ENCODE measurements at places on chromosomes 2 and 18.
A peak's percentile ranks its signal among the peaks of the same experiment; 100 is the strongest.

- H3K4me1 ChIP-seq: peaks cover 9% of the 10 kb centered on the region
- no peak overlapping the region for H3K27ac ChIP-seq
- peaks cover 72% of the 10 kb centered on the region for H3K27me3 ChIP-seq
- H3K36me3 ChIP-seq: no peaks in the 10 kb centered on the region
- H3K4me3 ChIP-seq: no peak overlapping the region
- DNase-seq: no peak
Observed at GRCh38 chr2:10961490-10961875, 49.7 kb downstream of the KCNF1 start.

DNA sequence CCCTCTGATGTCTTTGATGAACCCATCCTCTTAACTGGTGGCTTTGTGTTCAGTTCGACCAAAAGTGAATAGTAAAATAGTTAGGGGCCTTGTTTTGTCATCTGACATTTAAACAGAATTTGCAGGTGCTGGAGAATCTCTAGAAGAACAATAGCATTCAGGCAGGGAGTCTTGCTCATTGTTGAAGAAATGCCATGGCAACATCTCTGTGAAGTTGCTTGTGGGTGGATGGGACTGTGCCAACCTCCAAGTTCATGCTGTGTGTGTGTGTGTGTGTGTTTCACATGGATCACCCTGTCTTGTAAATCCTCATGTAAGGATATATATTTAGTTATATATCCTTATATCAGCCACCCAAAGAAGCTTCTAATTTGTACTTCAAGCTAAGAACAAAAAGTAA lies 66.7 kb downstream of the SKA1 start:
- no peaks in the 10 kb centered on the region for H3K4me1 ChIP-seq
- no peak for DNase-seq

GRCh38 chr2:59449274-59449673 lies 1104.2 kb downstream of the BCL11A start:
- peak; percentile 51 for DNase-seq
- no peaks in the 10 kb centered on the region for H3K36me3 ChIP-seq
- no peak overlapping the region for H3K27ac ChIP-seq
- H3K27me3 ChIP-seq: no peaks in the 10 kb centered on the region
- H3K4me1 ChIP-seq: no peaks in the 10 kb centered on the region

- DNase-seq: no peak
- H3K4me3 ChIP-seq: no peak overlapping the region
- no peaks in the 10 kb centered on the region for H3K4me1 ChIP-seq
- no peaks in the 10 kb centered on the region for H3K27me3 ChIP-seq
Observed at GRCh38 chr2:122875091-122875865, 1119.8 kb downstream of the TSN start.

All from MCF 10A (cell line).